GM23248 (cell line): ENCODE measurements at places on chromosomes 3 and 15. TPM values are rescaled to one million over a fixed set of nuclear protein-coding genes. Genes with fewer than 3 reads are reported as not detected.

GRCh38 chr3:57815036-57815435, 58.9 kb downstream of the SLMAP start:
- no peak for DNase-seq

- peak; percentile 26 for DNase-seq
Measured at GRCh38 chr3:172383306-172383796, 64.9 kb downstream of the GHSR start.

- no peak for DNase-seq
Measured at GRCh38 chr3:44105571-44105970, 136.1 kb upstream of the TOPAZ1 start.

DNA sequence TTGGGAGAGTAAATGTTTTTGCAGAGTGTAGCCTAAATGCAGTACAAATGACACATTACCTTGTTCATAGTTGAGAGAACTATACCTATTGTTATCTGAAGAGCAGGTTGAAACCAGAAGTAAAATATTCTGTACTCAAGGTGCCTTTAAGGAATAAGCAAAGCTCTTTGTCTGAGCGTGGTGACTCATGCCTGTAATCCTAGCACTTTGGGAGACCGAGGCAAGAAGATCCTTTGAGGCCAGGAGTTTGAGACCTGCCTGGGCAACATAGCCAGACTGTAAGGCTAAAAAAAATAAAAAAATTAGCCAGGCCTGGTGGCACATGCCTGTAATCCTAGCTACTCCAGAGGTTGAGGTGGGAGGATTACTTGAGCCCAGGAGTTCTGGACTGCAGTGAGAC, 2.2 kb upstream of the RNF13 start:
- DNase-seq: no peak

DNA sequence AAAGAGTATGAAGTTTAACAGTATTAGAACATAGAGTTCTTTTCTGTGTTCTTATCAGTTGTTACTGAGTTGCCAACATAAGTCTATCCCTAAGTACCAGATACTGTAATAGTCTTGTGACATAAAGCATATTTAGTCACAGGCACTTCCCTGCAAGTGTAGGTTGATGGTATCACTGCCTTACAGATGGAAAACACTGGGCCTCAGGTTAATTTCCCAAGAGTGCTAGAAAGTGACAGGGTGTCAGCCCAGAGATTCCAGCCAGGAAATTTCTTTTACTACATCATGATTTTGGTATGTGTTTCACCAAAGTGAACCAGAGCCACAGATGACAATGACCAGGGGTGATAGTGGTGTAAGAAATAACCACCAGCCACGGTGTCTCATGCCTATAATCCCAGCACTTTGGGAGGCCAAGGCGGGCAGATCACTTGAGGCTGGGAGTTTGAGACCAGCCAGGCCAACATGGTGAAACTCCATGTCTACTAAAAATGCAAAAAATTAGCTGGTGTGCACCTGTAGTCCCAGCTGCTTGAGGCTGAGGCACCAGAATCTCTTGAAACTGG, 3.2 kb downstream of the EIF1B start:
- peak; percentile 58 for DNase-seq

DNA sequence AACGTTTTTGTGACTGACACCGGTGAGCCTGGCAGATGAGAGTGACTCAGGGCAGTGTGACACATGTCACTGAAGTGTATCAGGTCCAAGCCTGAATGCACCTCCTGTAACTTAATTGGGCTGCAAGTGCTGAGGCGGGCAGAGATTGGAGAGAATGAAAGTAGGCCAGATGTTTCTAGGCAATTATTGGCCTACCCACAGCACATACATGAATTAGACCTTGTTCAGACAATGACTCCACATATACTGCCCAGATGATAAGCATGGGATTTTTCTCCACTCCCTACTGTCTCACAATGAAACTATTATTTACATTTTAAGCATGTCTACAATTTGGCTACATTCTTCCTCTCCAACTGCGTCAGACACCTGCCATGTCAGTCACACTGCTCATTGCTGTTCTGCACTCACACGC, 187.3 kb upstream of the ZNF385D start:
- DNase-seq: no peak

- peak; percentile 82 for DNase-seq
Measured at GRCh38 chr3:152399374-152399773, 130.6 kb downstream of the MBNL1 start.

DNA sequence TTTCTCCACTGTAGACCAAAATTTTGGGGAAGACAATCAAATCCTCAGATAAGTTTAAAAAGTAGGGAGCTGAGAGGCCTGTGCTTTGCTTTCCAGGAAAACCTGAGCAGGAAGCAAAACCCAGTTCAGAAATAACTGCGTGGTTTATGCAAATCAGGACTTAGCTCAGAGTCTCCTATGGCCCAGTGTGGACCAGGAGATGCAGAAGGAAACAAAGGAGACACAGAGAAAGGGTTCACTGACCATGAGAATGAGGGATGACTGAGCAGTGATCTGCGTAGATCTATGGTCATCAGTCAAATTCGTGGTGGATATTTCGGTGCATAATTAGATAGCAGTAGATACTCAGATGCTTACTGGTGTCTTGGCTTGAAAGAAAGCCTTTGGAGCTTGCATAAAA, 196.6 kb downstream of the TPRG1 start:
- no peak for DNase-seq

DNA sequence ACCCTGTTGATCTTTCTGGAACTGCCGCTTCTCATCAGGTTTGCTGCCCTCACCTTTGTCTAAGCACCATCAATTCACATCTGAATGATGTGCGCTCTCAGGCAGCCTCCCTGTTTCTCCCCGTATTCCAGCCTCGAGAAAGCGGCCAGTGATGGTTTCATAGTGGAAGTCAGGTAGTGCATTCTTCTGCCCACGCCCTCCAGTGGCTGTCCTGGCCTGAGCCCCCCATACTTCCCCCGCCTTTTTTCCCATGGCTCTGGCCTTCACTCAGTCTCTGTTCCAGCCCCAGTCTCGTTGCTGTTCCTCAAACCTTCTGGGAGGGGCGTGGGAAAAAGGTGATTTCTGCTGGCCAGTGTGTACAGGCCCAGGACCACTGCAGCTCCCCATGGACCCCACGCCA, 101.3 kb downstream of the ASB7 start:
- DNase-seq: no peak

DNA sequence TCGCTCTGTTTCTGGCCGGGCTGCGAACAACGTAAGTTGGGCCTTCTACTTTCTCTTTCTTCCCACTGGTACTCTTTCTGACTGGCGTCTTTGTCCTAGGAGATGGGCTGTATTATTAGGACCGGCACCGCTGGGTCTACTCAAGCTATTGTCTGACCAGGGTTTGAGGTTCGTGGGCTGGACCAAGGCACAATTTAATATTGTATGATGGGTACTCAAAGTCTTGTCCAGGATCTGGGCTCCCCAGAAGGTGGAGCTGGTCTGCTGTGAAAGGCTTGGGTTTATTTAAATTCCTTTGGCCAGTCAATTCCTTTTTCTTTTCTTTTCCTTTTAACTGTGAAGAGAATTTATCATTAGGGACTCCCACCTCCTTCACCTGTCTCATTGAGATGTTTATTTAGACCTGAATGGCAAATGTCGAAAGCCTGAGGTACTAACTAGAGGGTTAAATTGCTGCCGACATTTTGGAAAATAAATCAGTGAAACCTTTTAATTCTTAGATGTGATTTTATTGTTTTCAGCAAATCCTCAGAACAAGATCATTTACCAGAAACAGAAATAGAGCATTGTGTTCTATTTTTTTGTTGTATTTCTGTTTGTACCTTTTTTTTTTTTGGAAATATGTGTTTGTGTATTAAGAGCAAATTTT, 410 bp downstream of the LRRC49 start:
- DNase-seq: peak; percentile 86

DNA sequence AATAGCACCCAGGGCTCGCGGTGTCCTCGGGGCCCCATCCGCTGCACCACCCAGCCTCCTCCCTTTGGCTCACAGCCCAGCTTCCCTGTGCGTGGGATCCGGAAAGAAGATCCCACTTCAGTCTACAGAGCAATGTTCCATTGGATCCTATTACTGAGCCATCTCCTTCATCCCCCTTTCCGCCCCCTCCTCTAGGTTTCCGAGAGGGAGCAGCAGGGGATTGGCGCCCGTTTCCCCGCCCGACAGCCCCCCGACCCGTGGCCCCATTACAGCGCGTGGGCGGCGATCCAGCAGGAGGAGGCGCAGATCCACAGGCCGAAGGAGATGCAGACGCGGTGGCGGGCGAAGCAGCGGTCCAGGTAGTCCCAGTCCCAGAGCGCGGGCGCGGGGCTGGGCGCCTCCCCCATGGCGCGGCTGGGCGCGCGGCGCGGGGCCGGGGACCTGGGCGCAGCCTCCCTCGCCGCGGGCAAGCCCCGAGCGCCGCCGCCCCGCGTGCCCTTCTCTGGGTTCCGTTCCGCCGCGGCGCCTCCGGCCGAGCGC, 340 bp downstream of the TMEM44 start:
- peak; percentile 66 for DNase-seq

DNA sequence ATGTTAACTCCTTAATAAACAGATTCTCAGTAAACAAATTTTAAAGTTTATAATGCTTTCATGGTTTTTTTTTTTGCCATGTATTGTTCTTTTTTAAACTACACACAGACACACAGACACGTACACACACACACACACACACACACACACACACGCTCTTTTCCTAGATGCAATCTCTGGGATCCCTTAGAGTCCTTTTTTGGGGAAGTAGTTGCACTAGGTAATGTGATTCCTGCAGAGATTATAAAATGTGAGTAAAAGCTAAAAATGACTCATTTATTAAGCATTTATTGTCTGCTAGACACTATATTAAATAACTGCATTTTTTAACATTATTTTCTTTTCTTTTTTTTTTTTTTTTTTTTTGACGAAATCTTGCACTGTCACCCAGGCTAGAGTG, 19.9 kb downstream of the NDUFB5 start:
- peak; percentile 19 for DNase-seq

DNA sequence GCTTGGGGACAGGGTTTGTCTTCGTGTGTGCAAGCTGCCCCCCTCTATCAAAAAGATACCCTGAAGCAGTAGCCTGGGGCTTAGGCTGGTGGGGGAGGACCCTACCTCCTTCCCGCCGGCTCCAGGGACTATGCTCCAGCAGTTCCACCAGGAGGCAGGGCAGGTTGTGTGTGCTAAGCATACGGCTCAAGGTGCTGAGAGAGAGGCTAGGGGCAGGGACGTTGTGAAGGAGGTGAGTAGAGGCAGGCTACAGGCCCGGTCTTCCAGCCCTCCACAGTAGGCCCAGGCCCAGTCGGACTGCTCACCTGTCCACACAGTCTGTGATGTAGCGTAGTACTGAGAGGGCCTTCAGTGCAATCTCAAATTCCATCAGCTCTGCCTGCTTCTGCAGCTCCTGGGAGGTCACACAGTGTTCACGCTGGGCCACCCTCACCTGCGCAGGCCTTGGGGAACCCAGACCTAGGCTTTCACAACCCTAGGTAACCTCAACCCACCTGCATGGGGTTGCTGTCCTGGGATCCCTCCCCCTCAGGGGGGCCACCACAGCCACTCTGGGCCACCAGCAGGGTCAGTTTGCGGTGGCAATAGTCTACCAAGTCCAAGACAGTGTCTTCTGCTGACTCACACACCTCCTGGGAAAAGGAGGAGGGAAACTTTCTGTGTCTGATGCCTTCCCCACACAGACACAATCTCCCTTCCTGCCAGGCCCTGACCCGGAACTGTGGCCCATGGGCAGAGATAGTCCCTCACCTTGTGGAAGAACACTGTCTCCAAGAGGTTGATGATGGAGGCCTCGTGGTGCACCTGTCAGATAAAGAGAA, 2.4 kb upstream of the RASSF1 start:
- DNase-seq: no peak

DNA sequence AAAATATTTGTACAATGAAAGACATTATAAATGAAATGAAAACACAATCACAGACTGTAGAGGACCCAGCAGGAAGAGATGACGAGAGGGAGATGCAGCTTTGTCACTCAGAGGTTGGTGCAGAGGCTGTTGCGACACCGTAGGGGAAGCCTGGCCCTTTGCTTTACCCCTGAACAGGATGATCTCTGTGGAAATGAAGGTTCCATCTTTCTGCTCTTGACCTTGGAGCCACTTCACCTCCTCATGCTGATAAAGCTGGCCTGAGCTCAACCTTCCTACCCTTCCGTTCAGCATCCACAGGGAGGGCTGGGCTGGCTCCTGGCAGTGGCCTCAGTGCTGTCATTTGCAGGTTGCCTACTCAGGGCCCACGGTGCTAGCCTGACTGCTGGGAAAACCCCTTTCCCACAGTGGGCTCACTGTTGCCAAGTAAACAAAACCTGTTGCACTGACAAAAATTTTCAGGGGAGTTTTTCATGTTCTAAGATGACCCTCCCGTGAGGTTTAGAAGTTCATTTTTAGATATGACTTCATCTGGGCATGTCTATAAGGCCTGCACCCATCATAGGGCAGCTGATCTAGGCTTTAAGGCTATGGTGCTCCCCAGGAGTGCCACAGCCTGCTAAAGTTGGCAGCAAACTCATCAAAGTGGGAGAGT, 3.0 kb upstream of the CD80 start:
- DNase-seq: no peak

- peak; percentile 64 for DNase-seq
Measured at GRCh38 chr3:49387721-49388120, 24.1 kb downstream of the RHOA start.

GRCh38 chr3:123072152-123072551, 5.3 kb downstream of the PDIA5 start:
- DNase-seq: peak; percentile 41

DNA sequence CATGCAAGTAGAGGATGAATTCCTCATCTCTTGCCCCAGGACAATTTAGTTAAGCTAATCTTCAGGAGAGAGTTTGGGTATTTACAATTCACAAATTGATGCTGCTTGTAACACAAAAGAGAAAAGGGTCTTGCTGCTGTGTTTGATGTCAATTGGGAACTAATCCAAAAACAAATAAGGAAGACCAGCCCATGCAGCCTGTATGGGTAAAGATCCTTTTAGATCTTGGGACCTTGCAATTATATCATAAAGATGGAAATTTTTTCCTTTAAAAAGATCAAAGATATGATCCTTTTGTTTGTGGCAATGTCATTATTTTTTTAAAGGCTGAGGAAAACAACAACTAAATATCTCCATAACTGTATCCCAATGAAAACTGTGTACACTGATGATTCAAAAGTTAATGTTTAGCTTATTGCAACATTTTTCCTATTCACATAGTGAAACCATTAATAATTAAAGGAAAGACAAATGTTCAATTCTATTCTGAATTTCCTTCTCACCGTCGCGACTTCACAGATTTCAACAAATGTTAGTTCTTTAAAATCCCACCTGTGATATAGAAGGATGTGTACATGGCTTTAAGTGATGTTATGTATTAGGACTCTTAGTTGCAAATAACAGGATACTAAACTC, 40.2 kb downstream of the TMEM212 start:
- no peak for DNase-seq

The METTL6 gene
- total RNA-seq: 24.2 and 30.9 TPM in 2 replicates

The BNC1 gene
- total RNA-seq: 7.5 and 8.7 TPM in 2 replicates

The SRGAP3 gene
- 0.13 and 1.7 TPM in 2 replicates for total RNA-seq

The STRA6 gene
- not detected in 2 replicates for total RNA-seq
